ENCODE measurements at places on chromosomes 5 and 9.

GRCh38 chr9:79577969-79578723 lies 6.4 kb downstream of the TLE4 start:
- no peak for DNase-seq

DNA sequence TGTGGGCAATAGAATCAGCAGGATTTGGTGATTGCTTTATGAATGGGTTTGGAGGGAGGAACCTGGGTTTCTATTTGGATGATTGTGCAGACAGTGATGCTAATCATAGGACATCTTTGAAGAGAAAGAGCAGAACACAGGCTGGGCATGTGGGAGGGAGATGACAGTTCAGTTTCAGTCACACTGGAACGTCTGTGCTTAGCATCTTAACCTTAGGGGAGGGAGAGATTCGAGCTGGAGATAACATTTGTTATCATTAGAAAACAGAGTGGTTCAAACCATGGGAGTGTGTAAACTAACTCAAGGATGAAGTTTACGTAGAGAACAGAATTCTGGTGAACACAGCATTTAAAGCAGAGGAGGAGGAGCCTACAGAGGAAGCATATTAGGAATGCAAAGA lies 138.6 kb upstream of the PPP2R2B start:
- no peak for DNase-seq

GRCh38 chr9:124964604-124965003 lies 23.7 kb upstream of the GOLGA1 start:
- no peak for DNase-seq

- DNase-seq = peak; percentile 99
Observed at GRCh38 chr9:98790842-98791607, 5.3 kb downstream of the ANKS6 start.

GRCh38 chr5:143547342-143547741 lies 143.9 kb upstream of the NR3C1 start:
- DNase-seq = no peak

GRCh38 chr5:135574493-135574892 lies 4.3 kb downstream of the CXCL14 start:
- DNase-seq = no peak

- DNase-seq = peak; percentile 58
Observed at GRCh38 chr9:83935276-83935935, 14.2 kb upstream of the KIF27 start.

DNA sequence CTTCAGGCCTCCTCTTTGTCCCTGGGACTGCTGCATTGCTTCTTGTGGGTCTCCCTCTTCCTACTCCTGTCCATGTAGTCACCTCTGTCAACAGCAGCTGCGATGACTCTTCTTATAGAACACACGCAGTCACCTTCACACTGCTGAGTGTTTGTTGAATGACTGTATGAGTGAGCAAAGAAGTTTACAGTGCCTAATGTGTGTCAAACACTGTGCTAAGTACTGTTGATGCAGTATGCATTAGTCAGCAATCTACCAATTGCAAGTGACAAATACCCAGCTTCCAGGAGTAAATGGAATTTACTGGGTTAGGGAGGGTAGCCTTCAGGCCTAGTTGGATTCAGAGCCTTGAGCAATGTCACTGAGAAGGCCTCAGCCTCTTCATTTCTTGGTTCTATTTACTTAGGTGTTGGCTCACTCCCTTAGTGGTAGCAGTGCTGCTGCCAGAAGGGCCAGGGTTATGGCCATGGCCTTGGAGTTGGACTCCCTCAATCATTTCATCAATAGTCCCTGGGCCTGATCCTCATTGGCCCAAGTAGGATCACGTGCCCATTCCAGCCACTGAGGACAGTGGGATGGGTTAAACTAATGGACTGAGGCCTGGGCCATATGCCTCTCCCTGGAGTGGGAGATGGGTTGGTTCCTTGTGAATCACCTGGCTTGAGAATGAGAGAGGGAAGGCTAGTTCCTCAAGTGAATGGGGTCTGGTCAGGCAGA lies 93.5 kb downstream of the RGS3 start:
- no peak for DNase-seq

DNA sequence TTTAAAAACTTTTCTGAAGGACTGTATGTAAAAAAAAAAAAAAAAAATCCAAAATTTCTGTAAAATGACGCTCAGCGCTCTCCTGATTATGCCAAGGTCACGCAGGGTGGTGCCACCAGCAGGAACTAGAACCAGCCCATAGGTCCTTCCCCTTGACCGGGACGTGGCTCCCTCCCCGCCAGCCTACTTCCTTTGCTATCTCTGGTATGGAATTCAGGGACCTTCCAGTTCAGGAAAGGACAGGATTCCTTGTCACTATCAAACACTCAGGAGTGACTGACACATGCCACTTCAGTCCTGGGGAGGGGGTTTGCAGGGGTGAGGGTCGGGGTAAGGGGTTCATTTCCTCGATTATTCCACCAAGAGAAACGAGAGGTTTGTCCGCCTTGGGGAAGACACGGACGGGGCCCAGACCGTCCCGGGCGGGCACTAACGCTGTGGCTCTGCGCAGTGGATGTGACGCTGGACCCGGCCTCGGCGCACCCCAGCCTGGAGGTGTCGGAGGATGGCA lies 18.8 kb downstream of the BTNL9 start:
- no peak for DNase-seq

GRCh38 chr9:126449725-126450667 lies 123.4 kb downstream of the MVB12B start:
- no peak for DNase-seq

- no peak for DNase-seq
Observed at GRCh38 chr5:111453747-111454146, 58.6 kb downstream of the STARD4 start.

GRCh38 chr5:34410411-34411139 lies 245.6 kb upstream of the RAI14 start:
- DNase-seq = no peak

- no peak for DNase-seq
Observed at GRCh38 chr5:73494721-73495120, 3.5 kb upstream of the BTF3 start.

- DNase-seq = no peak
Observed at GRCh38 chr5:122339591-122339990, 27.6 kb downstream of the SNCAIP start.

DNA sequence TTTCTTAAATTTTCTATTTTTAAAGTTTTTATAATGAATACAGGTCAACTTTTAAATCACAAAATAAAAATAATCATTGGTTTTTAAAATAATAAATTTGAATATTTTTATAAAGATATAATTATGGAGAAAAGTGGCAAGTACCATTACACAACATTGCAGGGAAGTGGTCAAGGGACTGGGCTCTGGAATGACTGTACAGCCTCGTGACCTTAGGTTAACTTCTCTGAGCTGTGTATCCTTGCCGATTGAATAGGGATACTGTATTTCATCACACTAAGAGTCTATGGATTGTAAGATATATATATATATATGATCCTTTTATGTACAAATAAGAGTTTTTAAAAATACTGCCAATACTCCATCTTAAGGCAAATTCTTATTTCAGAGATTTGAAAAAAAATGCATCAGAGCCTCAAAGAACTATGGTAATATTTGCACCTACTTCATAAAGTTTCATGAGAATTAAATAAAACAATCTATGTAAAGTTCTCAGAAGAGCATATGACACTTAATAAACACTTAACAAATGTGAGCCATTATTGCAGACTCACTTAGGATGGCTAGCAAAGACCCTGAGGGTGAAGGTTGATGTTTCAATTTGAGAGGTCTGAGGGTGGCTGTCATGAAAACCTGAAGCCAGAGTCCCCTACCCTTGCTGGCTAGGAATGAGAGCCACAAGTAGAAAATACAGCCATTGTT lies 136.5 kb downstream of the CCDC192 start:
- DNase-seq = no peak

GRCh38 chr9:89277454-89277853 lies 33.5 kb upstream of the CKS2 start:
- no peak for DNase-seq

- no peak for DNase-seq
Observed at GRCh38 chr5:33734537-33734936, 157.3 kb downstream of the ADAMTS12 start.

DNA sequence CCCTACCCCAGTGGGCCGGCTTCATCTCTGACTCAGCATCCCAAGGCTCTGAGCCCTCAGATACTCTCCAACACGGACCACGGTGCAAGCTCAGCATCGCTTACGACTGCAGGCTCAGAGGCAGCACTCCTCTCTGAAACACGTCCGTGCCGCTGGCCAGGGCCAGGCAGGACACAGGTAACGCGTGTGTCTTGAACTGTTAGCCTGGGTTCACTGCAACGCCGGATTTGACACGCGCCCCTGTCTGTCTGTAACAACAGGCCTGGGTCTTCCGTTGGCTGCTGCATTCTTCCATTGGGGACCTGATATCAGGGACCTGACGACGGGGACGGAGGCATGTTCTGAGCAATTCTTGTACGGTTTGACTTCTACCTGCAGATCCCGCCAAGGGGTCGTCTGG lies 6.4 kb downstream of the SLC6A3 start:
- no peak for DNase-seq

- peak; percentile 36 for DNase-seq
Observed at GRCh38 chr5:14143841-14144585, 871 bp downstream of the TRIO start.

- DNase-seq = no peak
Observed at GRCh38 chr9:105535920-105536668, 21.8 kb upstream of the FKTN start.

GRCh38 chr5:76953551-76954382 lies 922 bp downstream of the CRHBP start:
- no peak for DNase-seq

DNA sequence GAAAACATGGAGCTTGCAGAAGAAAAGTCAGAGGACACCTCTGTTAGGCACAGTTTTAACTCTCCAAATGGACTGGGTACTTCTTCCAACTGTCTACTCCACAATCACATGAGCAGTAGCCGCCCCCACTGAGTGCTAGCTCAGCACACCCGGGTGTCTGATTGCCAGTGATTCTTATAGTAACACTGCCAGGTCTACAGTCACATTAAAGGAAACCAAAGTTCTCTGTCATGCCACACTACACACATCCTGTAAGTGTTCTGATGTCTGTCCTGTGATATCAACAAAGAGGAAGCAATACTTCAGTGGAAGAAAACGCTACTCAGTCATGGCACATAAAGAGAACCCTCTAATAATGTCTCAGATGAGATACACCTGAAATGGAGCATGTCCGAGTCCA lies at the start of gene HAVCR2:
TSS of gene HAVCR2 (minus strand) at position 69 of the 400 bp plus-strand sequence. CDS start at position 8, 61 bp downstream.
- no peak for DNase-seq

DNA sequence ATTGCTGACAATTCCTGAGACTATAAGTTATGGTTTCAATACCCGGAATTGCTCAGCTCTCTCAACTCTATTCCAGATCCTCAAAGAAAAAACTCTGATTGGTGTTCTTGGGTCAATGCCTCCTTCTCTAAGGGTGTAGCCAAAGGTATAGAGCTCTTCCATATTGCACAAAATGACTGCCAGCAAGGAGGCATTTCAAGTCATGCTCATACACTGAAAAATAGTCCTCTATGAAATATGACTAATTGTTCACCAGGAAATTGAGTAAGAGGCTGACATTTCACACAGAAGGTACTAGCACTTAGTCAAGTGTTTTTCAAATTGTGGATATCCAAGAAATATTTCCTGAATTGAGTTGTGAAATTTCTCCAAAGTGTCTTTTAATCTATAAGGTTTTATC lies 111.1 kb upstream of the KLF9 start:
- peak; percentile 60 for DNase-seq

DNA sequence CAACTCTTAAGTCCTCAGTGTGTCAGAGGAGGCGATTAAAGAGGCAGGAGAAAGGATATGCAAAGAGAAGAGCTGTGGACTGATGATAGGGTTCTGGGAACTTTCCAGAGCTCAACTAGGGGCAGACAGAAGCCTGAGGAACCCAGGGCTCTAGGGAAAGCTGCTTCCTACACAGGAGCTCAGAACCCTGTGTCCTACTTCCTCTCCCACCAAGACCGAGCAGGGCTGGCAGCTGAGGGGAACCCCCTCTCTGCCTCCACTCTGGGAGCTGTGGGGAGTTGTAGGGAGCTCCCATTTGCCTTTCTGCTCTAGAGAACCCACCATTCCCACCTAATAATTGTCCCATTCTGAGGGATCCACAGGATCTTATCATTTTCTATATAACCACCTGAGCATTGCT lies 674.3 kb downstream of the ACTL7B start:
- DNase-seq = no peak

All from RWPE1 (cell line).